ENCODE measurements at places on chromosomes 5 and 9.

DNA sequence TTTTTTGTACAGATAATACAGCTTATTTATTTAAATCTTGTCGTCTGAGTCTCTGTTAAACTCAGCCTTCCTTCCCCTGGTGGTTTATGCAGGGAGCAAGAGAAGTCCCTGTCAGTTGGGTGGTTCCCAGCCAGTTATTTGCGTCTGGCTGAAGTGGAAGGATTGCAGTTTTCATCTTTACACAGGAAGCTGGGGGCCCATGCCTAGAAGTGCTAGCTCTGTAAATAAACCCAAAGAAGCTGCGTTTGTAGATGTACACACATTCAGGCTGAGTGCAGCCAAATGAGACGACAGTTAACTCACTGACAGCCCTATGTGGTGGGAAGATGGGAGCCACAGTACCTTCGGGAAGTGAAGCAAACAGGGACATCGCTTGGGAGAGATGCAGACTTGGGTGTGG lies 122.1 kb downstream of the SAXO1 start:
- no peak for DNase-seq

GRCh38 chr5:90956511-90957097 lies 398.0 kb downstream of the ADGRV1 start:
- DNase-seq = no peak

- no peak for DNase-seq
These were observed 9.7 kb upstream of the SUSD3 start for GRCh38 chr9:93048566-93049448.

- DNase-seq = no peak
These were observed 164.0 kb downstream of the TTC39B start for GRCh38 chr9:15142878-15143534.

GRCh38 chr5:74233571-74233970 lies 407.0 kb downstream of the ENC1 start:
- DNase-seq = no peak

DNA sequence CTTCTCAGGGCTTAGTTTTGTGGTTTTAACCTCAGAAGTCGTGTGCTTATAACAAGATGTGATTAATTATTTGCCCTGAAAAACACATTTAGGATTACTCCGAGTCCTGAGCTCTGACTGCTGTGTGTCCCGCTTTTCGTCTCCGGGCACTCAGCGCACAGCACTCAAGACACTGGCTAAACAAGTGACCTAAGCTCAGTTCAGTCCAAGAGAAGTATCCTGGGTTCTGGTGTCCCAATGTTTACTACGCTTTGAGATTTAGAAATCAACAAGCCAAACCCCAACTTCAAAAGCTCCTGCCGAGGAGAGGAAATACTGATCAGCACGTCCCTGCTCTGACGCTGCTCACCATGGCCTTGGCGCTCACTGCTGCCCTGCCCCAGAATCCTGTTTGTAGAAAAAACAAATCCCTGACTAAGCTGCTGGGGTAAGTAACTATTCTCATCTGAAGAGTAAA lies 53.2 kb downstream of the IPPK start:
- no peak for DNase-seq

DNA sequence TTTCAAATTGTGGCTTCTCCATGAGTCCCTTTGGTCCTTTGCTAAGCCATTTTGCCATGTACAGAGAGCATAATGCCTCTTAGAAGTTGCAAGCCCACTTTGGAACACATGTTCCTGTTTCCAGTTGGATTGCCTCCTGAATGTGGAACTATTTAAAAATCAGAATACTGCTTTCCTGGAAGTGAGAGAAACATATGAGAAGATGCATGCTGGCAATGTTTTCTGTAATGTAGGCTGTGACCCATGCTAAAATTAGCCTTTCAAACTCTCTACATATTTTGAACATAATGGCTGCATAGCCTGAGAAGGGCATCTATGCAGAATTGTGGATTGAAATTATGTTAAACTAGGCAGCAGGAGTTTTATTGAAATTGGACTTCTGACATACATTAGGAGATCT lies 175.5 kb upstream of the PAPPA start:
- no peak for DNase-seq

DNA sequence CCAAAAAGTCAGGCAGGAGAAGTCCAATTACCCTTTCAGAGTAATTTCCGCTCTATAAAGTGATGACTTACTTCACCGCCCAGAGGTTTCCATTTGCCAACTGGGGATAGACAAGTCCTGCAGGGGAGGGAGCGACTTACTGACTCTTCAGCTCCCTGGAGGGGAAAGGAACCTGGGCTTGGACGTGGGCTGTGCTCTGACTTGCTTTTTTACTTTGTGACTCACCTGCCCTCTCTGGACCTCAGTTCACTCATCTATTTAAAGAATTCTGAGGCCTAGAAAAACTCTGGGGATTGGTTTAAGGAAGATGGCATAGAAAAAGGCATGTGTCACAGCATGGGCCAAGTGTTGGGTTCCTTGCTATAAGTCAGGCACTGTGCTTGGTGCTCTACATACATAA lies 180.4 kb upstream of the TRIM32 start:
- DNase-seq = no peak

DNA sequence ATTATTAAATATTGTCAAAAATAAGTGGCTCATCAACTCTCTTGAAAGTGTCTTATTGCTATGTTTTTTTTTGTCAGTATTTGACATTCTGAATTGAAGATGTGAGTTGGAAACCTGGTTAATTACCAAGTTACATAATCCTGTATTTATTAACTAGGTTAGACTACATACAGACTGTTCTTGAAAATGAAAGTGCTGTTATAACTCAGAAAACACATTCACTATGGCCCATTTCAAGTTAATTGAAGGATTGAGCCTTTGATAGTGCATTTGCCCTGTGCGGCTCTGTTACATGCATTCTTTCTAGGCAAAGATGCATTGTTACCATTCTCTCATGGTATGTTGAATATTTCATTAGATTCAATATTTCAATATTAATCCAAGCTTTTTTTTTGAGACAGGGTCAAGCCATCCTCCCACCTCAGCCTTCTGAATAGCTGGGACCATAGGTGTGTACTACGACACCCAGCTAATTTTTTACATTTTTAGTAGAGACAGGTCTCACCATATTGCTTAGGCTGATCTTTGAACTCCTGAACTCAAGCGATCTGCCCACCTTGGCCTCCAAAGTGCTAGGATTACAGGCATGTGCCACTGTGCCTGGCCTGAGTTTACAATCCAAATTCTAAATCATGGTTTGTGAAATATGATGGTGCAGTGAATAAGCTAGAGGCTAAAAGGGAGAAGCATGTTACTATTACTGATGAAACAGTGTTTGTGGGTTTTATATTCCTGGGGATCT lies 10.0 kb downstream of the CTNNA1 start:
- DNase-seq = no peak

DNA sequence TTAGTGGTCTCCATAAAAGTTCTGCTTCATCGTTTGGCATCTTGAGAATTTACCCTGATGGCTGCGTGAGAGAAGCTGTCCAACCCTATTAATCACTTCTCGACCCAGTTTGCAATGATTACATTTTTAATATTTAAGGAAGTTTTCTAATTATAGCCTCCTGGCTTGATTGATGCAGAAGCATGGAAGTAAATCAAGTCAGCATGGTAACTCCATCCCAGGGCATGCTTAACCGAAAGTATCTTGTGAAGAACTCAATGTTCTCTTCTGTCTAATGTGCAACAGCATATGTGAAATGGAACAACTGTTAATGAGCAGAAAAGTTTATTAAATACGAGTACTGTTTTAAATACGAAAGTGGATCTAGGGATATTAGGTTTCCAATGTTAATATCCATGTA lies 278.9 kb upstream of the CD180 start:
- DNase-seq = no peak

- no peak for DNase-seq
These were observed 470 bp upstream of the SLC22A5 start for GRCh38 chr5:132369007-132369473.

GRCh38 chr5:40826489-40827187 lies 8.4 kb downstream of the RPL37 start:
- no peak for DNase-seq

DNA sequence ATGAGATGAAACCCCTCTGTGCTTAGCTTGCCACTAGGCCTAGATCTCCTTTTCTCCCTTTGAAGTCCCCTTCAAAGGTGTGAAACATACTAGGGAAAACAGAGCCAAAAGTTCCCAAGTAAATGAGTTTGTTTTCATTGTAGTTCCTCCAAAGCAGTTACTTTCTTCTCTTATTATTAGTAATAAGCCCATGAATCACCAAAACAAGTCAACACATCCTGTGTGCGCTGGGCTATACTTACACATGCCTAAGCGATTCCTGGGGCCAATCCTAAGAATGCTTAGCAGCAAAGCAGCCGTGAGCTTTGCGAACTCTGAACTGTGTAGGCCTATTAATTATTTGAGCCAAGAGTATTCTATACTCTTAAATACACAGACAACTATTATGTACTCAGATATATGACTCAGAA lies 7.6 kb downstream of the ENC1 start:
- no peak for DNase-seq

DNA sequence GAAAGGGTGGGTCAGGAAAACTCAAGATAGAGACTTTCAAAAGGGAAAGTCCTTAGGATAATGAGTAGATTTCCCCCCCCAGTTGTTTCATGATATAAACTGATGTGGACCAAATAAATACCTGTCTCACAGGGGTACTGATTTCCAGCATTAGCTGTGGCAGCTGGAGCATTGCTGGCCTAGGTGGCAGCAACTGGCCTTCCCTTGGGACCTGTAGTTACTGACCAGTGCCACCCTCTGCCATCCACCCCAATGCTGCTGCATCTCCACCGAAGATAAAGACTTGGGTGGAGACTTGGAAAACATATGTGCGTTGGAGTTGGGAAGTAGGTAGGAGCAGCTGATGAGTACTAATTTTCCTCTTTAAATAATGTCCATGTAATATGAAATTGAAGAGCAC lies 71.8 kb downstream of the SYK start:
- DNase-seq = no peak

DNA sequence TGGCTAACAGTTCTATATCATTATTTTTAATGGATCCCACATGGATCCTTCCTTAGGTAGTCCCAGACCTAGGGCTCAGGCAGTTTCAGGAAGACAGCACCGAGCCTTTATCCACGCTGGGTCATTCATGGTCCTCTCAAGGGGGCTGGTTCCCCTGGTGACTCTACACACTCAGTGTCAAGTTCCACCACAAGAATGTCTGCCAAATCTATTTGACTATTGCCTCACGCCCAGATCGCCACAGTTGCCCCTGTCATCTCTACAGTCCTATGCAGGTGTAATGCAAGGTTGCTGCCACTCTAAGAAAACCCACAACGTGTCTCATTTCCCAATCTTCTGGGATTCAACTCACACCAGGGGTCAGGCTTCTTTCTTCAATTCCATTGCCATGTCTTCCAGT lies 8.0 kb upstream of the ZNF366 start:
- no peak for DNase-seq

- DNase-seq = no peak
These were observed 10.4 kb upstream of the C5orf63 start for GRCh38 chr5:127083711-127084110.

DNA sequence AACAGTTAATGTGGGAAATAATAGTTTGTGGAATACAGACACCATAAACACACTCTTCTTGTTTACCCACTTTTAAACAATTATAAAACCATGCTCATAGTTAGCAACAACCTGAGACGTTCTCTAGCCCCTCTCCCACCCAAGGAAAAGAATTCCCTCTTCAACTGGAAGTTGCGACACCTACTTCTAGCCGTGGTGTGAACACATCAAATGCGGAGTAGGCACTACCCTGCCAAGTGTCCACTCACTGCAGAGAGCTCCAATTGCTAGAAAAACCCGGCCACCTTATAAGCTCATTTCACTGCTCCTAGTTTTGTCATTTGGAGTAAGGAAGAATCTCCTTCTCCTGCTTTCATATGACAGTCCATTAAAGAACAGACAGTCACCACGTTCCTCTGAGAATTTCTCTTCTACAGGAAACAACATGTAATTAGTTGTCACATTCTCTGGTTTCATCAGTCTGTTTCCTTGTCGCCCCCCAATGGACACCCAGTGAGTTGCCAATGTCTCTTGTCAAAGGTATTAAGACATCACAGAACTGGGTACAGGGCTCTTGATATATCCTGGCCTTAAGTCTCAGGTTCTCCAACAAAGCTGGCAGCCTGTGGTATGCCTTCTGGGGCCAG lies 47.3 kb downstream of the PRLR start:
- no peak for DNase-seq

DNA sequence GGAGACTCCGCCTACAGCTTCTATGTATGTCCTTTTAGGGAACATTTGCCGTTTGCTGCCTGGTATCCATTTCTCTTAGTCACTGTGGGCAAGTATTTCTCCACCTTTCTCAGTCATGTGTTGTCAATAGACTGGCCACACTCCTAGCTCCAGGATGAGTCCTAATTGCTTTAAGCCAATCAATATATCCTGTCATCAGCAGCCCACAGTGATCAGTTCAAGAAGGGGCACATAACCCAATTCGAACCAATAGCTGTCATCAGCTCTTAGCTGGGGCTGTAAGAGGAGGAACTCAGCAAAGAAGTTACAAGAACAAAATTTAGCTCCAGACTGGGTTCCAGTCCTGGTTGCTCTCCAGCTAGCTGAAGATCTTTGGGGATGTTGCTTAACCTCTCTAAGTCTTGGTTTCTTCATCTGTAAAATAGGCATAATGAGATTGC lies 70.7 kb upstream of the MAN2A1 start:
- no peak for DNase-seq

GRCh38 chr5:126384985-126385384 lies 38.2 kb upstream of the GRAMD2B start:
- DNase-seq = no peak

DNA sequence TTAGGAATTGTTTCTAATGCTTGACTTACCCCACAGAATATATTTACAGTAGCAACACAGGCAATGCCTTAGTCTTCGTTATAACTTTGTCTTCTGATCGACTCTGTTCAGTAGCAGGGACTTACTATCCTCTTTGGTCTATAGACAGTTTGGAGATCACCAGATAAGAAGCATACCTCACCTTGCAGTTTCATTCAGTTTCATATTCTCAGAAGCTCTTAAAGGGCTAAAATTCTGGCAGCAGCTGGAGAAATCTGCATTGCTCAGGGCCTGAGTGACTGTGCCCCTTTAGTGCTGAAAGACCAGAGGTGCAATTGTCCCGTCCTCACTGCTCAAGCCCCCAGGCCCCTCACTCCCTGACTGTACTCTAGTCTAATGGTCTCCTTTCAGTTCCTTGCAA lies 26.0 kb downstream of the ZBTB43 start:
- no peak for DNase-seq

GRCh38 chr9:84988621-84989020 lies 319.1 kb downstream of the NTRK2 start:
- no peak for DNase-seq

DNA sequence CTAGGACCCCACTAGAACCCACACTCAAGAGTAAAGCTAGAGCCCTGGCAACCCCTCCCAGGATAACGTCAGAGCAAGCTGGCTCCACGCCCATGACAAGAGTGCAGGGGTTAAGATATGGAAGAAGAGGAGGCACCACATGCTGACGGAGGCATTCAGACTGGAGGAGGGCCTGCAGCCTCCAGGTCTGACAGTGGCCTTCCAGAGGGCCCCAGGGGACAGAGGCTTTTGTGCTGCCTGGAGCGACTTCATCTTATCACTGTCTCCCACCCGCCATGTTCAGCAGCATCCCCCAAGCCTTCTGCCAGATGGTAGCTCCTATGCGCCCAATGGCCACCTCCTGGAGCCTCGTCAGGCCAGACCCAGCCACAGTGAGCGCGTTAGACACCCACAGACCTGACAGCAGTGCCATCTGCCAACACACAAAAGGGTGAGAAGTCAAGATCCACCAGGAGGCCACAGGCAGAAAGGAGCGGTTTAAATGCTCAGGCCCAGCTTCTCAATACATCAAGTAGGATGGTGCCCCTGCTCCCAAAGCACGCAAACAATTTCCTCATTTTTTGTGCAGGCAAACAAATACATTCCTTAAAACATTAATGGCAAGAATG lies 65.8 kb downstream of the C5orf15 start:
- no peak for DNase-seq

All from activated CD8-positive, alpha-beta memory T cell treated with anti-CD3 and anti-CD28 coated beads for 1 hour (primary cell).